Cortex of kidney (tissue), 1 donor: ENCODE measurements at places on chromosomes 3 and 15.

DNA sequence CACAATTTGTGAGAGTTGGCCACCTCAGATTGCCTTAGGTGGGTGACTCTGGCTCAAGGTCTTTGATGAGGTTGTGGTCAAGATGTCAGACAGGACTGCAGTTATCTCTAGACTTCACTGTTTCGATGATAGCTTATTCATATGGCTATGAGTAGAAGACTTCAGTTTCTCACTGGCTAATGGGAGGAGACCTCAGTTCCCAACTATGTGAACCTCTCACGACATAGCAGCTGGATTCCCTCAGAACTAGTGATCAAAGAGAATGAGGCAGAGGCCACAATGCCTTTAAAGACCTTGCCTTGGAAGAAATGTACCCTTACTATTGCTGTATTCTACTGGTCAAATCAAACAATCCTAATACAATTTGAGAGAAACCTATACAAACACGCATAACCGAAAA lies 607.5 kb upstream of the ROBO2 start:
- DNase-seq: no peak

- no peak for DNase-seq
Observed at GRCh38 chr15:80456517-80457492, 52.6 kb downstream of the ARNT2 start.

DNA sequence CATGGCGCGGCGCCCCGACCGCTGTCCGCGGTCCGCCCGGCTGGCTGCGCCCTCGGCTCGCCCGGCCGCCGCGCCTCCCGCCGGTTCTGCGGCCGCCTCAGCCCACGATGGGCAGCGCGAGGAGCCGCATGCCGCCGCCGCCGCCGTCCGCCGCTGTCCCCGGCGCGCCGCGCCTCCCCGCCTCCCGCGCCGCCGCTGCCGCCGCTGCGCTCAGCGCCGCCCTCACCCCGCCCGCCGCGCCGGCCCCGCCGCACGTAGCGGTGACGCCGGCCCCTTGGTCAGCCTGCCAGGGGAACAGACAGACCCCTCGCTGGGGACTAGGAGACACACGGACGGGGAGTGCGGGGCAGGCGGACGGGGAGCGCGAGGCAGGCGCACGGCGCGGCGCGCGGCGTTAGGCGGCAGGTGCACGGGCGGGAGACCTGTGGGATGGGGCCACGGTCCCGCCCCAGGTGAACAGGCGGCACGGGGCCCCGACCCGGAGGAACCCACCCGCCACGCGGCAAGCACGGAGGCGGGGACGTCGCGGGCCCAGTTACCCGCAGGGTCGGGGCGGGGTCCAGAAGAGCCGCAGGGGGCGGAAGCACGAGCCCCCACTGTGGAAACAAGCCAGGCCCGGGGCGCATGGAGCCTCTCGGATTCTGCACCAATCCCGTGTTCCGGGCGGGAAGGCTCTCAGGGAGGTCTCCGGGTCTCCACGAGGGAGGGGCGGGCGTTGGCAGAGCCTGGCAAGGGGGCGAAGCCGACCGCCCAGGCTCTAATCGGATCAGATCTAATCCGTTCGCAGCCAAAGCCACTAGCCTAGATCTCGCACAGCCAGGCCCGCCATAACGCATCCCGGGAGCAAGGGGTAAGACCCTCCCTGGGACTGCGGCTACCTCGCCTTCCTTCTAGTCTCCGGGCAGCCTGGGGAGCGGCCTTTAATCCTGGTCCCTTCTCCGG lies at the start of gene CSPG5:
CSPG5 (minus strand) TSS at position 175 of the 942 bp plus-strand sequence; CDS start at position 3, 172 bp downstream.
- DNase-seq: no peak

- no peak for DNase-seq
Observed at GRCh38 chr3:61719278-61719977, 158.1 kb downstream of the PTPRG start.

GRCh38 chr15:34514251-34514670 lies 69.2 kb downstream of the GOLGA8B start:
- DNase-seq: no peak

DNA sequence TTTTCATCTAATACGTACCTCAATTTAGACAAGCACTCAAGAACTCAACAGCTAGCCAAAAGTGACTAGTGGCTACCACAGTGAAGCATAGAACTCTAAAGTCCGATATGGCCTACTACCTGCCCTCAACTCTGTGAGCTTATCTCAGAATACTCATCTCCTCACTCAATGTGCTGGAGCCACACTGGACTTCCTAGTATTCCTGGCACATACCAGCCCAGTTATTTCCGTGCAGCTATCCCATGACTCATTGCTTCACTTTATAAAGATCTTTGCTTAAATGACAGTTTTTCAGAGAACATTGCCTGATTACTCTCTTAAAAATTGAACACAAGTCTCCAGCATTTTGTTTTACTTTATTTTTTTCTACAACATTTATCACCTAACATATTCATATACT lies 524.7 kb downstream of the PYDC2 start:
- no peak for DNase-seq

DNA sequence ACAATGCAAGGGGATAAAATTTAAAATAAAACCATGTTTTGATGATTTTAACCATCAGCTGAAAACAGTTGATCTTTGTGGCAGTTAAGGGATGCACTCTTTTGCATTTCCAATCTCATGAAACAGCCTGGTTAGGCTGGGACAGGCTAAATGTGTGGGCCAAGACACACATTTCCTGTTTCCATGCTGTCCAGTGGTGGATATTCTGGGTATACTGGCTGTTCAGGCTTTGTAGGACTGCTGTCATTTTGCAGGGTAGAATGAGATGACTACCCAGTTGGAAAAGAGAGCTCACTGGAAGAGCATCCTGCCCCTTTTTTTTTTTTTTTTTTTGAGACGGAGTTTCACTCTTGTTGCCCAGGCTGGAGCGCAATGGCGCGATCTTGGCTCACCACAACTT lies 42.0 kb upstream of the IP6K2 start:
- no peak for DNase-seq

GRCh38 chr3:33229066-33229465 lies 10.5 kb upstream of the SUSD5 start:
- DNase-seq: no peak

- DNase-seq: no peak
Observed at GRCh38 chr3:4019501-4019900, 220.3 kb downstream of the LRRN1 start.

- DNase-seq: no peak
Observed at GRCh38 chr15:72690938-72691337, 4.9 kb downstream of the BBS4 start.

GRCh38 chr15:77621847-77622208 lies 10.9 kb downstream of the LINGO1 start:
- DNase-seq: no peak

DNA sequence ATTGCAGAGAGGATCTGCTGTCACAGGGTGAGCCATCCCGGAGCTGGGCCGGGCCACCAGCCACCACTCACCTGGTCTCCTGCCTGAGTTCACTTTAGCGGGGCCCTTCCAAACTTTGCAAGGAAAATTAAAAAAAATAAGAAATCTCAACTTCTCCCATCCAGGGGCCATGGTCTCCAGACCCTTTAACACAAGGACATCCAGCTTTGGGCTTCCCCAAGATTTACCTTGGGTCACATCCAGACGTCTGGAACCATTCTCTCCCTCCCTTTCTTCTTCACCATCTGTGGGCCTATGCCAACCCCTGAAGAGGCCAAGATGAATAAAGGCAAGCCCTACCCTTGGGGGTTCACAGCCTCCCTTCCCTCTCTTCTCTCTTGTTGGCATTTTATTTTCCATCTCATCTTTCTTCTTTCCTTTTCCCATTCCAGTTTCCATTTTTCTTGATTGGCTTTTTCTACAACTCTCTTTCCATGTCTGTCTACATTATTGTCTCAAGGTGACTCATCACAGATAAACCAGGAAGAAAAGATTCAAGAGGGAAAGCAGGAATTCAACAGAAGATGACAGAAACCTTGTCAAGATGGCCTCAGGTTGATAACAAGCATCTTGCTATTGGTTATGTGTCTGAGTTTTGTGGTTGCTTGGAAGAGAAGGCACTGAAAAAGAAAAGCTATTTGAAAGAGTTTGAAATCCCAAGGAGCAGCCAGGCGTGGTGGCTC lies 49.5 kb downstream of the ITGA11 start:
- DNase-seq: no peak

GRCh38 chr3:42115215-42115614 lies 24.1 kb downstream of the TRAK1 start:
- no peak for DNase-seq

DNA sequence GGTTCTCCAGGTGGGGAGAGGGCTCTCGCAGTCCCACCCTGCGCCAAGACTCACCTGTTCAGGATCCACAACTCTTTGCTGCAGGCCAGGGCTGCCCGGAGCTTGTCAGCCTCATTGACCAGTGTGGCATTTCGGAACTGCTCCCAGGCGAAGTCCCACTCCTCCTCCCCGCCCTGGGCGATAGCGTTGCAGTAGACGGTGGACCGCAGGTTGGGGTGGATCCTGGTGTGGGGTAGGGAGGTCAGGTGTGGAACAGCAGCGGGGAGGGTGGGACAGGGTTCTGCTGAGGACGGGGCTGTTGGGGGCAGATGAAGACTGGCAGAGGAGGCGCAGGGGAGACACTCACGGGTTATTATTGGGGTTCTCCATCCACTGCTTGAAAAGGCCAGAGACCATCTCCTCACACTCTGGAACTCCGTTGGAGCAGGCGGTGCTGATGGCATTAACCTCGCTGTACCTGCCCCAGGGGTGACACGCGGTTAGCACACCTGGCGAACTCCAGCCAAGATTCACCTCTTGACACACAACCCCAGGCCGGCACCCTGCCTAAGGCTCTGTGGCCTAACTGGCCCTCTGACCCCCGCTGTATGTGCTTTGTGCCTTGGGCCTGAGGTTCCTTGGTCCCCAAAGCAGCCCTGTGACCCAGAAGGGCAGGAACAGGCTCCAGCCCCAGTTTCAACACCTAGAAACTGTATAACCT lies 16.1 kb downstream of the MESP2 start:
- DNase-seq: no peak

DNA sequence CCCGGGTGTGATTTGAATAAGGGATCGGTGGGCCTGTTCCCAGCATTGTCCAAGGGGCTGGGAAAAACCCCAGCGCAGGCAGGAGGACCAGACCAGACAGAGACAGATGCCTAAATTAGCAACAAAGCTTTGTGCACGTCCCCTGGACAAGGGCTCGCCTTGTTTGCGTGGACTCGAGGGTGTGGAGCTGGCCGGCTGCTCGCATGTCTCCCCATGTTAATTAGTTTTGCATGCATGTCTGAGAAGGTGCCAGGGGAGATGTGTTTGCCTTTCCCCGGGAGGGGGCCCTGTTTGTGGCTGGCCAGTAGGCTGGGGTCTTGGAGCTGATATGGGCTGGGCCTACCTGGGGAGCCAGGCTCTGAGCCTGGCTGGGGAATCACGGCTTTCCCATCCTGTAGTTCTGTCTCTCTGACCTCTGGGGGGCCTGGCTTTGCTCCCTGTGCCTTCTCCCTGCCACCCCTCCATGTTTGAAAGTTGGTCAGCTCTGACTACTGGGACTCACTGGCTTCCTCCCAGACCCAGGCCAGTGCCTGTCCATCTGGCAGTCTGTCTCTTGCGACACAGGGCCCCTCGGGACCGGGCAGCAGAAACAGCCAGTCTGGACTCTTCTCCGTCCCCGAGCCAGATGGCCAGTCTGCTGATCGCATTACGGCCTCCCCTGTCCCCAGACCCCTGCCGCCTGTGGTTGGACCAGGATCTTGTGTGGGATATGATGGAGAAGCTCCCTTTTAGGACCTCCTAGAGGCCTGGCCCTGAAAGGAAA lies 55.4 kb upstream of the POLG start:
- no peak for DNase-seq

GRCh38 chr3:109033000-109033660 lies 79.5 kb upstream of the GUCA1C start:
- no peak for DNase-seq

- no peak for DNase-seq
Observed at GRCh38 chr3:42688487-42689420, 3.4 kb downstream of the KLHL40 start.
